Renal cortex interstitium (tissue), 15 donors: ENCODE measurements at places on chromosomes 2 and 18.

DNA sequence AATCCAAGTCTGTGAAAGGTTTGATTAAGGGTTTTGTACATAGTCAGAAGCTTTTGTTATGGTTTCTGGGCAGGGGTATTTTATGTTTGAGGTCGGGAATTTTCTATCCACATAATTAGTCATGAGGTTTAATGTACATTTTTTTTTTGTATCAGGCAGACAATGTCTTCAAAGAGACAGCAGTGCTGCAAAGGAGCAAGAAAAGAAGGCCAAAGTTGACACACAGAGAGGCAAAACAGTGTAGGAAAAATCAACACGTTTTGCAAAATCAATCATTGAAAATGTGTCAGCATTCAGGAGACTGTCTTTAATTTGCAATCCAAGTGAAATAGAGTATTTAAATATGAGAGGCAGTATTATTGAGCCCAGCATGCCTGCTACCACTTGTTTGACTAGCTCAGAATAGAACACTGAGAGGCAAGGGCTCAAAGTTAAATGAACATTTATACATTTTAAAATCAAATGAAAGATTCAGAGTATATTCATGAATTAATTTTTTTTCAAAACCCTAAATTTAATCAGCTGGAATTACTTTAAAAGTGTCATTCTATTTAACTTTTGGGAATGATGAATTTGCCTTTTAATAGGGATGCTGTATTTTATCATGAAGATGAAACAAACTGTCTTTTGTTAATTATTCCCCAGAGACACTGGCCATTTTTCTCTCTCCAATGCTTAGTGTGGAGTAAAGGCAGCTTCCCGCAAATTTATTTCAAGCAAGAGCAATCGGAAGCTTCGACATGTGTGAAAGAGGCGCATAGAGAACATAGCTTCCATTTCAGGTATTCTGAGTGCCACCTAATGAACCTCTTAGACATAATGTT lies 11.3 kb downstream of the VRK2 start:
- no peak for DNase-seq

- DNase-seq = no peak
Observed at GRCh38 chr2:165361514-165361913, 108.0 kb upstream of the CSRNP3 start.

DNA sequence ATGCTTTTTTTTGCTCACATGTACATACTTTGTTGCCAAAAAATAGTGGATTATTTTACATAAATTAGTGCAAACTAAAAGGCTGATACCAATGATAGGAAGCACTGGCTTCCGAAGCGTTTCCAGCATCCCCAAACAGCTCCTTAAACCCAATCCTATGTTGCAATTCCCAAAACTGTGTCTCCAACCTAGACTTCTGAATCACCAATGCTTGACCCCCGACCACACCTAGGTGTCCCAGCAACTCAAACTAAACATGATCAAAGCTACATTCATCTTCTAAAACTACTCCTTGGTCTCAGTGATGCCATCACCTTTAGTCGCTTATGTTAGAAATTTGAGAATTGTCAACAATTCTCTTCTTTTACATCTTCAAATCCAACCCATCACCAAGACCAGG lies 13.4 kb downstream of the ATP8B1 start:
- DNase-seq = no peak

GRCh38 chr18:44654573-44654972 lies 26.1 kb upstream of the SETBP1 start:
- DNase-seq = no peak

- DNase-seq = no peak
Observed at GRCh38 chr2:105521616-105522015, 122.8 kb upstream of the FHL2 start.

DNA sequence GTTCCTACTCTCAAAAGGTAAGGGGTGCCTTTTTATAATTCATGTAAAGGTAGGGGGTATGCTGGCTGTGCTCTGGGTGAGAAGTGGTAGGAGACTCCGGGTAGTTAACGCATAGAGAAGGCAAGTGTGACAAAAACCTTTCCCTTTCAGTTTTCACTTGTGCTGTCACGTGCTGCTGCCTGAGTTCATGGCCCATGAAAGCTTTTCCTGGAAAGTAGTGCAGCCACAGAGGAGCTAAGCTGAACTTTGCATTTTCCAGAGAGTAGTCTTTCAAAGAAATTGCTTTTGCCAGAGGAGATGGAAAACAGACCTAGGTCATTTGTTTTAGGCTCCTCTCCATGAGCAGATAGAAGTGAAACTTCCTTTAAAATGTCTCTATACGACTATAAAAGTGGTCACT lies 44.7 kb downstream of the THSD7B start:
- no peak for DNase-seq

- no peak for DNase-seq
Observed at GRCh38 chr2:150473767-150474166, 13.7 kb downstream of the RND3 start.

GRCh38 chr2:203584784-203585183 lies 49.7 kb upstream of the RAPH1 start:
- DNase-seq = no peak

GRCh38 chr2:159449504-159450124 lies 163.1 kb upstream of the WDSUB1 start:
- no peak for DNase-seq

- DNase-seq = no peak
Observed at GRCh38 chr2:241618296-241618805, 18.6 kb downstream of the THAP4 start.

DNA sequence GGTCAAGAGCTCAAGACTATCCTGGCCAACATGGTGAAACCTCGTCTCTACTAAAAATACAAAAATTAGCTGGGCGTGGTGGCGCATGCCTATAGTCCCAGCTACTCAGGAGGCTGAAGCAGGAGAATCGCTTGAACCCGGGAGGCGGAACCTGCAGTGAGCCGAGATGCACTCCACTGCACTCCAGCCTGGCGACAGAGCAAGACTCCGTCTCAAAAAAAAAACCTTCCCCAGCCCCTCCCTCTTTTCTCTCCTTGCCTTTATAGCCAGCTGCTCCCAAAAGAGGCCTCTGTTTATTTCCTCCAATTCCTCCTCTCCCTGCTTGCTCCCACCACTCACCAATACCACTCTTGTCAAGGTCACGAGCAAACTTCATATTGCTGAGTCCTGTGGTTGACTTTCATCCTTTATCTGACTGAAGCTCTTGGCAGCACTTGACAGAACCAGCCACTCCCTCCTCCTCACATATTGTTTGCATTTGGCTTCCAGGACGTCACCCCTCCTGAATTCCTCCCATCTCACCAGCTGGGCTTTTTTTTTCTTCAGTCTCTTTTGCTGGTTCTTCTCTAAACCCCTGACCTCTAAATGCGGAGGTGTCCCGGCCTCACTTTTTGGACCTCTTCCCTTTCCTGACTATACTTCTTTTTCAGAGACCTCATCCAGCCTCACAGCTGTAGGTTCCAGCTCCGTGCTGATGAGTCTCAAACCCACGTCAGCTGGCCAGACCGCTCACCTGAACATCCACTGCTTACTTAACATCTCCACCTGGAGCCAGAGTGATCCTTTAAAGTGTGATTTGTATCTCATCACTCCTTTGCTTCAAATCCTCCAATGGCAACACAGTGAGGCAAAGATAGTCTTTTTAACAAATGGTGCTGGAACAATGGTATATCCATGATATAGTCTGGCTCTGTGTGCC lies 84.6 kb upstream of the CAB39 start:
- no peak for DNase-seq

GRCh38 chr2:74707837-74708236 lies 53.8 kb downstream of the SEMA4F start:
- no peak for DNase-seq

DNA sequence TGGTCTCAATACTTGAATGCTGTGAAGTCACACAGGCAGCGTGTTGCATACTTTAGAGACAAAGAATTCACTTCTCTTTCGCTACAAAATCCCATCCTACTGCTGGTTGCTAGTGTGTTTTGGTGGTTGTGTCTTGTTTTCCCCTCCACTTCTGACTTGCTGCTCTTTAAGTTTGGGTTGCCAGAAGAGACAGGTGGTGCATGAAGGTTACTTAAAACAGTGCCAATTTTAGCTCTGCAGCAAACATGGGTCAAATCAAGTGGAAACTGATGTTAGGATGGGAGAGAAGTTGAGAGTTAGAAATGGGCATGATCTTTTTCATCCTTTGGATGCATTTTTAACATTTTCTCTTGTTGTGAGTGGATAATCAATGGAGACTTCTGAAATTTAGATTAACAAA lies 136.2 kb upstream of the KCNH7 start:
- DNase-seq = no peak

DNA sequence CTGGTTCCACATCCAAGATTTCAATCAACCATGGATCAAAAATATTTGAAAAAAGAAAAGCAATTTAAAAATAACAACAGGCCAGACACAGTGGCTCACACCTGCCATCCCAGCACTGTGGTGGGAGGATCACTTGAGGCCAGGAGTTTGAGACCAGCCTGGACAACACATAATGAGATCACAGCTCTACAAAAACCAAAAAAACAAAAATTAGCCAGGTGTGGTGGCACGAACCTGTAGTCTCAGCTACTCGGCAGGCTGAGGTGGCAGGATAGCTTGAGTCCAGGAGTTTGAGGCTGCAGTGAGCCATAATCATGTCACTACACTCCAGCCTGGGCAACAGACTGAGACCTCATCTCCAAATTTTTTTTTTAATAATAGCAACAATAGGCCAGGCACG lies 13.4 kb upstream of the SPATA3 start:
- no peak for DNase-seq

DNA sequence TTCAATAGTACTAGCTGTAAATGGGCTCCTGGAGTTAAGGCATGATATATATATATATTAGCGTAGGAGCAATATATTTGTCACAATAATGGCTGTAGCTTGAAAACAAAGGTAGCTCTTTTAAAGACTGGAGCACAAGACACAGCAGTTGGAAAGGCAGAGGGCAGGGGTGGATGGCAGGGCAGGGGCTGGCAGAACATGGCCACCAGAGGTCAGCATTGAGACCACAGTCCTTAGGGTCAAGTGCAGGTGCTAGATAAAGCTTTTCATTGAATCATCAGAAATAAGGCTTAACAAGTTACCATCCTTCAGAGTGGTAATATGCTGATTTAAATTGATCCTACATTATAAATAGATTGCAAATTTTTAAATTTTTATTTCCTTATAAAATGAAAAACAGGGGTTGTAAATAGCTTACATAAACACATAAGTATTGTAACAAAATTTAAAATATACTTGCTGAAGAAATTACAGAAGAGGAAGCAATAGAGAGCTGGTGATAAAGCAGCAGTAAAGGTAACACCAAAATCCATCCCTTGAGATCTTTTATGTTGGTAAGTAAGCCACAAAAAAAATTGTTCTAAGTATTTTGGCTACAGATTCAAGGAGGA lies 161.2 kb upstream of the PIEZO2 start:
- no peak for DNase-seq

DNA sequence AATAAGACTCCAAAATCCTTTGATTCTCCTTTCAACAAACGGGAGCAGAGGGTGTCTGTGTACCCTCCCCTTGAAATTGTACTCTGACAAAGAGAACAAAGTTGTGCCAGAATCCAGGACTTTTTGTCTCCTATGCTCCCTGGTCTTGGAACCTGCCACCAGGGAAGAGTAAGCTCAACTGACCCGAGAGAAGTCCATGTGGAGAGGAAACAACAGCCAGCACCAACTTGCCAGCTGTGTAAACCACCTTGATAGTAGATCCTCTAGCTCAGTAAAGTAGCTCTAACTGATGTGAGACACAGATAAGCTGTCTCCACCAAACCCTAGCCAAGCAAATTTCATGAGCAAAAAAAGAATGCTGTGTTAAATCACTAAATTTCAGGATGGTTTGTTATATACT lies 46.9 kb downstream of the LNPK start:
- DNase-seq = no peak

DNA sequence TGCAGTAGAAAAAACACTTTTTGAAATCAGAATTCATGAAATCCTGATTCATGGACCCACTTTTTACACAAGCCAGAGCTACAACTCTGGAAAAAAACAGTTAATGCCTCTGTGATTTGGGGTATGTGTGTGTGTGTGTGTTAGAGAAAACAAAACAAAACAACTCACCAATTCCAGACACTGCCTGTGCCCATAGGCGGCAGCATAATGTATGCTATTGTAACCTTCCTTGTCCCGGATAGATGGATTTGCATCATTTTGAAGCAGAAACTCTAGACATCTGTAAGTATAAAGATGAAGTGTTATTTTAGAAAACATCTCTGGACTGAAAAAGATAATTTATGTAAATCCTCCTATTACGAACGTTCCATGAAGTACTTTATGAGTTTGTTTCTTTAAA lies 152.0 kb upstream of the PGAP1 start:
- no peak for DNase-seq

DNA sequence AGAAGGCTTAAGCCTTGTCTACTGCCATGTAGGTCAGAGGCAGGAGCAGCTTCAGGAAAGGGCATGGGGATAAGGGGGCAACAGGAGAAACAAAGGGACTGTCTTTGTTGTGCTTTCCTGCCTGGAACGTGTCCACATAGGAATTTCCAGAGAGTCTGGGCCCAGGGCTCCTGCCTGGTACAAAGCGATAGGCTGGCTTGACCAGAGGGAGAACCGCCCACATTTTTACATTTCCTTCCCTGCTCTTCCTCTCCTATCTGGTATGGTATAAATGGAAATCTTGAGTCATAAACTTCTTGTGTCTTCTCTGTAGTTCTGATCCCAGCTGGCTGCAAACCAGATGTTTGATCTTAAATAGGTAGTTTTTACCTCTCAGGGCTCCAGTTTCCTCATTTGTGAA lies 414.8 kb downstream of the HRH4 start:
- no peak for DNase-seq

GRCh38 chr18:11327391-11328009 lies 178.1 kb upstream of the PIEZO2 start:
- no peak for DNase-seq

DNA sequence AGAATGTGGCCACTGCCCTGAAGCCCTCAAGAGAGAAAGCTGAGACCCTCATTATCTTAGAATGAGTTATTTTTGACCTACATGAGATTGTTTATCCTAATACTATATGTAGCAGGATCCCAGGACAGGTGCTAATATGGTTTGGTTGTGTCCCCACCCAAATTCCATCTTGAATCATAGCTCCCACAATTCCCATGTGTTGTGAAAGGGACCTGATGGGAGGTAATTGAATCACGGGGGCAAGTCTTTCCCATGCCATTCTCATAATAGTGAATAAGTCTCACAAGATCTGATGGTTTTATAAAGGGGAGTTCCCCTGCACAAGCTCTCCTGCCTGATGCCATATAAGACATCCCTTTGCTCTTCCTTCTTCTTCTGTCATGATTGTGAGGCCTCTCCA lies 76.8 kb downstream of the CCBE1 start:
- no peak for DNase-seq

- DNase-seq = no peak
Observed at GRCh38 chr18:63339920-63340484, 20.4 kb upstream of the BCL2 start.

DNA sequence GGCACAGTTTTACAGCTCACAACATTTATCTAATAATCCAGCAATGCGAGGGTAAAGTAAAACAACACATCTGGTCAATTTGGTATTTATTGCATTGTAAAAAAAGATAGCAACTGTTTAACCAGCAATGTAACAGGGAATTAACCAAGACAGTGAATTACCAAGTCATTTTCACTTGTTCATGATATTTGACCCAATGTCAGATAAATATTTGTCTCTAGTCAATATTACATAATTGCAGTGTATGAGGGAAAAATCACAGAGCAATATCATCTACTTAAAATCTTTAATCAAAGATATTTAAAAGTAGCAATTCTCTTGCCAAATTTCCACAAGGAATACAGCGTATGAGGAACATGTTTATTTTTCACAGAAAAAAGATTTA lies 1265.1 kb upstream of the CHAC2 start:
- no peak for DNase-seq
